Midbrain (tissue), 1 donor: ENCODE measurements at places on chromosomes 7 and 10.
A peak's percentile ranks its signal among the peaks of the same experiment; 100 is the strongest.

DNA sequence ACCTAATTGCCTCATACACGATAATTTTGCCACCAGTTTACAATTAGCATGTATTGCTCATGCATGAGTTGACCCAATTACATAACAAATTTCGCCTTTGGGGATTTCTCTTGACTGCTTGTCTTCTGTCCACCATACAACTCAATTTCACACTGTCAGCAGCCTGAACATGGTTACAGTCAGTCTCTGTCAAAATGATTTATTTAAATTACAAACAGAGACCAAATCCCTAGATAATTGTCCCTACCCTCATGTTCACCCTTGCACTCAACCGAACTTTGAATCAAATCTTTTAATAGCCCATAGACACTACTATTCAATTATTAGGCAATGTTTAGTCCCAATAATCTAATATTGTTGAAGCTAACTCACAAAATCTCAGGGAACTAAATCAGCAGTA lies 59.7 kb upstream of the NEBL start:
- DNase-seq, result no peak

GRCh38 chr10:45421221-45422097 lies 47.4 kb downstream of the ALOX5 start:
- DNase-seq, result no peak

DNA sequence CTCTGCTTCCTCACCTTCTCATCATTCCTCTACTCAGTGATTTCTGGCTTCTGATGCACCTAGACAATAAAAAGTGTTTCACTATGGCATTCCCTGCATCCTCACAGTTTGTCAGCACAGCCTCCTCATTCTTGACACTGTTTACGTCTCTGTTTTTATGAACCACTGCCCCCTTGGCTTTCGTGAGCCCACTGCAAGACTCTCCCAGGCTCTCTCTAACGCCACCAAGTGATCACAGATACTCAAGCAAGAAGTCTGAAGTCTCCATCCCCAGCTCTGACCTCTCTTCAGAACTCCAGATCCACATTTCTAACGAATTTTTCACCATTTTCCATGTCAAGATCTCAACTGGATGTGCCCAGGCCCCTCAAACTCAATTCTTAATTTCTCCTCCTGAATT lies 8.9 kb downstream of the SLC16A9 start:
- no peak for DNase-seq

GRCh38 chr10:84292502-84292901 lies 35.9 kb upstream of the CCSER2 start:
- DNase-seq, result no peak

DNA sequence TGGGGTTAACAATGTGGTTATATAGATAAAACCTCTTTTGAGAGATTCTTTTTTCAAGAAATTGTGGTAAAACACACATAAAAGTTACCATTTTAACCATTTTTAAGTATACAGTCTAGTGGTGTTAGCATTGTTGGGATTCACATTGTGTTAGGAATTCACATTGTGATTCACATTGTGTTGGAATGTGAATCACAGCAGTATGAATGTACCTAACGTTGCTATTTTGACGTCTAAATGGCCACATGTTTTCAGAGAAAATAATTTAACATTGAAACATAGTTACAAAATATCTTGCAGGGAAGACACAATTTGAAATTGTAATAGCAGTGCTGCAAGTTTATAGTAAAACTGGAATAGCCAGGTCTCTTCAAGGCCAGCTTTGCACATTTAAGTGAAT lies 129.0 kb downstream of the BICC1 start:
- no peak for DNase-seq

DNA sequence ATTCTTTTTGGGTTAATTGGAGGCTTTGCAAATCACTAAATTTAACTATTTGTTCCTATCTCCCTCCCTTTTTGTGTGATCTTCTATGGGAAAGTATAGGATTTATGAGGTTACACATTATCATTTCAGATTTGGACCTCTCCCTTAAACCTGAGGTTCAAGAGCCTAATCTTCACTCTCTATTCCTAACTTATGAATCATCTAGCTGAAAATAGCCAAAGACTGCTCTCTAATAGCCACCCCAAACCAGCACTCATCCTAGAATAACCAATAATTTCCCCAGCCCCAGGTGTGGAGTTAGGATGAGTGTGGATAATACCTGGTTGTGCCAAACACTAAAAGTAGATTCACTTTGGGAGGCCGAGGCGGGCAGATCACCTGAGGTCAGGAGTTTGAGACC lies 499.2 kb downstream of the GFRA1 start:
- no peak for DNase-seq

GRCh38 chr10:110017052-110017451 lies 9.3 kb downstream of the ADD3 start:
- DNase-seq, result no peak

GRCh38 chr7:30920021-30920583 lies 8.4 kb downstream of the AQP1 start:
- no peak for DNase-seq

- no peak for DNase-seq
These were observed 96.5 kb upstream of the MACROH2A2 start for GRCh38 chr10:69955897-69956740.

- DNase-seq, result peak; percentile 84
These were observed 56.8 kb upstream of the DGKI start for GRCh38 chr7:137903382-137904169.

DNA sequence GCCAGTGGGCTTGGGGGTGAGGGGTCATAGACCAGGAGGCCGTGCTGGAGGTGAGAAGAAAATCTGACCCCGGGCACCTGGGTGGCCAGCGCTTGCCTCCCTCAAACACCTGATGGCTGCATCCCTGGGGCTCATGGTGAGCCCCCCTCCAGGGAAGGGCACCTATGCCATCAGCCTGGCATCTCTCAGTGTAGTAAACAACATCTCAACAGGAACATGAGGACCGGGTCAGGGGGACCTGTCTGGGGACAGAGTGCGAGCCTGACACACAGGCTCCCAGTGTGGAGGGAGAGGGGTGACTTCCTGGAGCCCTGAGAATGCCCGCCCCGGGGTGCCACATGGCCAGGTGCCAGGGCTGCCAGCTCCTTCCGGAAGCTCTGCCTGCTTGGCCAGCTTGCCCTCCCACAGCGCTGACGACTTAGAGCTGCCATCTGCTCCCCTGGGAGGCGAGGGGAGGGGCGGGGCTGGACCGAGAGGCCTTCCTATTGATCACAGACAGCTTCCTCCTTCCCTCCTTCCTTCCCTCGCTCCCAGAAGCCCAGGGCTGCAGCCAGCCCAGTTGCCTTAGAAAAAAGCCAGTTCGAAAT lies 12.3 kb downstream of the STX1A start:
- no peak for DNase-seq

GRCh38 chr10:121063744-121064143 lies 212.6 kb downstream of the WDR11 start:
- DNase-seq, result no peak

GRCh38 chr7:69786730-69787395 lies 188.6 kb downstream of the AUTS2 start:
- no peak for DNase-seq

DNA sequence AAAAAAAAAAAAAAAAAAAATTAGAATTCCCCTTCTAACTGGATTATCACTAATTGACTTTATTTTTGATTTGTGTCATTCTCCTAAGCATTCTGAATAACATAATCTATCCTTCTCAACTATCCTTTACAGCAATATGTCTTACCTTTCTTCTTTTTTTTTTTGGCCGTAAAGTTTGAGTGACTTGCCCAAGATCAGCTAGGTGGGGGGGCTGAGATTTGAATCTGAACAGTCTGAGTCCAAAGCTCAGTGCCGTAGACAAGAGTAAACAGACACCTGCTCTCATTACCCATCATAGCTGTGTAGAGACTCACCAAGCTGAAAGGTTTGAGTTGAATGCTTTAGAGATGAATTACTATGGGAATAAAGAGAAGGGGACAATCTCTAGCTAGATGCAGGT lies 192.1 kb downstream of the SORCS1 start:
- DNase-seq, result no peak

GRCh38 chr10:6729861-6730344 lies 149.8 kb upstream of the PRKCQ start:
- DNase-seq, result no peak

DNA sequence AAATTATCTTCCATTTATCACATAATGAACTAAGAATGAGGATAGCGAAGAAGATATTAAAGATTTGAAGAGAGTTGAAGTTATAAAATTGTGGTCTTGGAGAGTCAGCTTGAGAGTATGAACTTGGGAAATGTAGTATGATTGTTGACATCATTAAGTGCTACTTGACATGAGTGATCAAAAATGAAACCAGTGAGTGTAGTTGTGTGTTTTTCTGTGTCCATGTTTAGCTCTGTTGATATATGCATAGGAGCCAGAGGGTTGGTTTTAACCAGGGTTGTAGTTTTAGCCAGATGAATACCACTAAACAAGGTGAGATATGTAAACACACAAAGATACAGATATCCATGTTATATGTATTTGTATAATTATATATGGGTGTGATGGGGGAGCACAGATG lies 6.2 kb downstream of the TMEM106B start:
- no peak for DNase-seq

DNA sequence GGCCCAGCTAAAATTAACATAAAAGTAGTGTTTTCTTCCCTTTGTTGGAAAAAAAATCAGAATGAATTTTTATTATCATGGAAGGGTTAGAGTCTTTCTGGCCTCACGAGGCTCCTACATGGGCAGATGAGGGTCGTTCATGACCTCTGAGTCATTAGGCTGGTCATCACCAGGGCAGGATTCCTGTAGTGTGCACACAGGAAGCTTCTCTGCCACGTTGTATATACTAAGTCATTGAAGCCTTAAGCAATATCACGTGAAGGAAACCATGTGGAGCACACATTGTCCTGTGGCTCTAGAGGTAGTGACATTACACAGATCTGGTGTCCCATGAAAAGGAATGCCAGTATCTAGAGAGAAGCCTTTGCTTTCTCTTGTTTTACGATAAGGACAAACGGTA lies 84.7 kb upstream of the C1QL3 start:
- no peak for DNase-seq

- no peak for DNase-seq
These were observed 42.3 kb upstream of the DUSP5 start for GRCh38 chr10:110455446-110455845.

DNA sequence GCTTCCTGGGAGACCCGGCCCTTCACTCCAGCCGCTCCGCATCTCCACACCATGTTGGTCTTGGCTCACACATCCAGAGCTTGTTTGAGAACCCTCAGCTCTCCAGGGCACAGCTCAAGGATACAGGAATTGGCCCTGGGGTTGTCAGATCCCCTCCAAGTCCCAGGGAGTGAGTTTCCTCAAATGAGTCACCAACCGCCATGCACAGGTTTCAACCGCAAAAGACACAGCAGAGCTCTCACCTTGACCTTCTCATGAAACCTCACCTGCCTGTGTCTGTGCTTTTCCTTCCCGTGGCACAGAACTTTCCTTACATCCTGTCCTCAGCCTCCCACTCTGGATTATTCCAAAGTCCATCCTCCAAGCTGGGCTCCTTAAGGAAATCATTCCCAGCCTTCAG lies 20.6 kb downstream of the AZGP1 start:
- no peak for DNase-seq

- DNase-seq, result no peak
These were observed 112.5 kb downstream of the SVIL start for GRCh38 chr10:29522061-29522855.

GRCh38 chr10:80598084-80598798 lies 60.5 kb downstream of the SH2D4B start:
- DNase-seq, result no peak

- DNase-seq, result no peak
These were observed 32.4 kb downstream of the TSPAN12 start for GRCh38 chr7:120825576-120825975.

DNA sequence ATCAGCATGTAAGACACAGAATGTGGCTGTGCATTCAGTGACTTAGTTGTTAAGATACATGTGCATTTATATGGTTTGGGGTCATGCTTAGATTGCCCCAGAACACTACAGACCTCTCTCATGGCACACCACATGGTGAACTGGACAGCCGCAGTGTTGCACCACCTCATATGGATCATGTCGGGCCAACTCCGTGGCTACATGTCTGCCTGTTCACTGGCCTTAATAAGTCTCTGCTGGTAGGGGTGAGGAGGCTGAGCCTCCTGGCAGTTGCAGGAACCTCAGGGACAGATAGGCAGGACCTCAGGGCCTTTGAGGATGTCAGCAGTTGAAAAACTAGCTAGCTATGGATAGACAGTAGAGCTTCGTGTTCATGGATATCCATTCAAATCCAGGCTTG lies 751.0 kb downstream of the GRID1 start:
- DNase-seq, result no peak

DNA sequence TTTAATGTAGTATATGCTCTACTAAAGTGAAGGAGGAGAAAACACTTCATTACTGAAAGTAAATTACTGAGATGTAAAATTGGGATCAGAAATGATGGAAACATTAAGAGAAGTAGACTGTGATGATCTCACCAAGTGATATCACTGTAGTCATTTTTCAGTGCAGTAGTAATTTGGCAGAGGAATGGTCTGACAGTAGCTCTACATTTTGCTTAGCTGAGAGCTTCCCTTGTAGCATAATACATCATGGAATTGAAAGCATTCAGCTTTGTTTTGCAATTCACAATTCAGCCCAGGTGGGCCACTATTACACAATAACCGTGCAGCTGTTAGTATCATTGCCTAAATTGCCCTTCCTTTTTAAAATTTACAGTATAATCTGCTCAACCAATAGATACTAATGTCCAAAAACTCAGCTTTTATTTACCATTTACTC lies 19.4 kb upstream of the CABCOCO1 start:
- no peak for DNase-seq

DNA sequence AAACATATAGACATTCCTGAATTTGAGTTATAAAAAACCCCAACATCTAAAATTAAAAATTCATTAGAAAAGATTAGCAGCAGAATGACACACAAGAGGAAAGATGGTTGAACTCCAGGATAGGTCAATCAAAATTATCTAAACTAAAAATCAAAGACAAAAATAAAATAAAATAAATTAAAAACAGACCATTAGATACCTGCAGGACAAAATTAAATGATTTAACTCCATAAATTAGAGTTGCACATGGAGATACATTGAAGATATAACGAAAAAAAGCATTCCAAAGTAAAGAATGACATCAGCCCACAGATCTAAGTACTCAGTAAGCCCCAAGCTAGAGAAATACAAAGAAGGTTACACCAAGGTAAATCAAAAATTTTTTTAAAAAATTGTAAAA lies 226.1 kb upstream of the SORCS1 start:
- no peak for DNase-seq

GRCh38 chr10:107898392-107898791 lies 733.9 kb upstream of the SORCS1 start:
- DNase-seq, result no peak

GRCh38 chr10:52729271-52730104 lies 43.1 kb downstream of the MBL2 start:
- DNase-seq, result peak; percentile 39

GRCh38 chr7:33790746-33791145 lies 114.6 kb upstream of the BMPER start:
- DNase-seq, result no peak

GRCh38 chr10:128461991-128462390 lies 335.8 kb upstream of the MKI67 start:
- DNase-seq, result no peak

DNA sequence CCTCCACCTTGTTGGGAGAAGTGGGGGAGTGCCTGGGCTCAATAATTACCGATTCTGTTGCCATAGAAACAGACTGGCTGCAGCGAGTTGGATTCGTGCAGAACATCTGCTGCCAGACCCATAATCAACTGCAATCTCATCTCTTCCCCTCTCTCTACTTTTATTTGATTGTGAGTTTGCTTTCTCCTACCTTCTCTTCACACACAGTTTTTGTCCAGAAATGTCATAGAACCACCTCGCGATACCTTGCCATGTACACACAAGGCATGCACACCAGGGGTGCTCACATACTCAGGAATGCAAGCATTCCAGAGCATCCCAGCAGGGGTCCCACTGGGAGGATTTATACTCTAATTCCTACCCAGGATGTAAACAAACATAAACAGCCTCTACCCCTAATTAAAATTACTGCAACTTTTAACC lies 262.2 kb upstream of the AOAH start:
- DNase-seq, result no peak
